ENCODE measurements at places on chromosomes 3 and 15.
A peak's percentile ranks its signal among the peaks of the same experiment; 100 is the strongest.

DNA sequence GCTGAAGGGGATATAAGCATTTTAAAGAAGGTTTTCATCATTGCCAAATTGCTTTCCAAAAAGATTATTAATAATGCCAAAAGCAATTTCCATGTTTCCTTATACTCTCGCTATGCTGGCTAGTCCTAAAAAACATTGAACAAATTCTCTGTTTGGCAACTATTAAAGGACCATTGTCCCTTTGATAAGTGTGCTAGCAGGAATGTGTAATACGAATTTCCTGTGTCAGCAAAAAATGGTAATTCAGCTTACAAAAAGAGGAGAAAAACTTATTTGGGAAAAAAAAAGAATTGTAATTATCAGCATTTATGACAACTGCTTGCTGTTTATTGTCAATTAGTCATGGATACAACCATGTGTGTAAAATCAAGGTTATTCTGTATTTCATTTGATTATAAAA, 138.6 kb downstream of the TBL1XR1 start:
- DNase-seq, result no peak

DNA sequence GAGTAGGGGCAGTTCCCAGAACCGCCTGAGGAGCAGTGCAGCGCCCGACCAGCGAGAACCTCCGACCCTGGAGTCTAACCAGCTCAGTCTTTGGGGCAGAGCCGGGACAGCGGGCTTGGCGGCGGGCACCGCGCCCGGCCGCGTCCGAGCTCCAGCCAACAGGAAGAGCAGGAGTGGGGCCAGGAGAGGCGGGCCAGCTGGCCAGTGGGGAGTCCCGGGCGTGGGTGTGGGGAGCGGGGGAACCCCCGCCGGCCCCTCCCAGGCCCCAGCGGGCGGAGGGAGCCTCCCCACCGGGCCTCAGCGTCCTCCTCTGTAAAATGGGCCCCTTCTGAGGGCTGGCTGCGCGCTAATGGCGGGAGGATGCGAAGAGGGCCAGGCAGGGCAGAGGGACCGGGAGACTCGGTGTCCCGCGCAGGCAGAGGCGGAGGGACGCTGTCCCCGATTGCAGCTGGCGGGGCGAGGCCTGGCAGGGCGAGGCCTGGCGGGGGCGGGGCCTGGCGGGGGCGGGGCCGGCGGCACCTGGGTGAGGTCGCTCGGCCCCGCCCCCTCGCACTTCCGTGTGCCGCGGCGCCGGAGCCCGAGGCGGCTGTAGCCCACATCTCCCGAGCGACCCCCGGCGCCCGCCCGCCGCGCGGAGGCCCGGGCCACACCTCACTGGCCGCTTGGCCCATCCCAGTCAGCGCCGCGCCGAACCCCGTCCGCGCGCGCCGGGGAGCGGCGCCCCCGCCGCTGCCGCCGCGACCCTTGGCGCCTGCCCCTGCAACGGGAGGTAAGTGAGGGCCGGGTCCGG, at the start of gene PRKCD:
PRKCD (plus strand) TSS at position 550 of the 790 bp plus-strand sequence. CDS start 17,214 bp downstream, outside the sequence.
- DNase-seq, result peak; percentile 88

DNA sequence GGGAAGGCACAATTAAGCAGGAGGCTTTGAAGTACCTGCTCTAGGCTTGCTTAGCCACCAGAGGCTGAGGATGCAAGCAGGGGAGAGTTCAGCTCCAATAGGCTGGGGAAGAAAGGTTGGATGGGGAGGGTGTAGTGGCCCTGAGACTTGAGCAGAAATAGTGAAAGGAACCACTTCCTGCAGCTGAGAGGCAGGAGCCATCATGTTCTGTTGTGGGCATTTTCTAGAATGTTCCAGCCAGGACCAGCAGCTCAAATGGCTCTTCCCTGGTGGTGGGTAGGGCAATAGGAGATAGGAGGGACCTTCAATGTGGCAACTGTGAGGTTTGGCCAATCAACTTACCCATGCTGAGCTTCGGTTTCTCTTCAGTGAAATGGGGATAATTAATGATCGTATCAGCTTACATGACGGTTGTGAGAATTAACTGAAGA, 79.1 kb upstream of the CGNL1 start:
- no peak for DNase-seq

DNA sequence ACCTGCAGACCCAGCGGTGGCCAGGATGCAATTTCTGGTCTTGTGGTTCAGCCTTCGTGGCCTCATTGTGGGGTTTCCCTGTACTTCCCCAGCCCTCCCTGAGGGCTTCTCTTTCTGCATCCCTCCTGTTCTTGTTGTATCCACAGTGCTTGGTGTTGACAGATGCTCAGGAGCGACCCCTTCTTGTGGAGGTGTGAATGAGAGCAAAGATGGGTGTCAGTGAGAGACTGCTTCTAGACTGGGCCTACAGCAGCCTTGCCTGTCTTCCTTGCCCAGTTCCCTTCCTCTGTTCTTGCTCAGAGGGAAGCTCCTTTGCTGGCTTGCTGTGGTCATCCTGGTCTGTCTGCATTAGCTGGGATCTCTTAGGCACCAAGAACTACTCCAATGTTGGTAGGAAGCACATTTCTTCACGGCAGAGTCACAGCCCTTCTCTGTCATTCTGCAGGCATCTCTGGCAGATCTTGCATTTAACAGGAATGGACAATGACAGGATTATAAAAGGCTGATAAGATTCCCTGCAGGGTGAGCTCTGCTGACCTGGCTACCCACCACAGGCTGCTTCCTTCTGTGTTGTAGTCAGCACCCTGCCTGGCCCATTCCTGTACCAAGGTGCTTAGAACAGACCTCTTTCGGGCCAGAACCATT, 317.8 kb upstream of the C2CD4B start:
- DNase-seq, result peak; percentile 4

DNA sequence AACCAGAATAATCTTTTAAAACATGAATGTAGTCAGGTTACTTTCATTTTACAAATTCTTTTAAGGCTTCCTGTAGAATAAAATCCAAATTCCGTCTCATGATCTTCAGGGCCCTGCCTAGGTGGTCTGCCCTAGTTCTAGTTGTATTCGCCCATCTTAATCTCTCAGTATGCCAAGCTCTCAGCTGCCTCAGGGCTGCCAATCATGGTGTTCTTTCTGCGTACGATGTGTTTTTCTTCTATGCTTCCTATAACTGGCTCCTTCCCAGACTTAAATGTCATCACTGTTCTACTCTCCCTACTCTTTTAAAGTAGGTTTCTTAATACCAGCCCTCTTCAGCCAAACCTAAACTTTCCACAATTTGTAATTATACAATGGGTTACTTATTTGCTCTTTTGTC, 107.4 kb downstream of the GREM1 start:
- no peak for DNase-seq

DNA sequence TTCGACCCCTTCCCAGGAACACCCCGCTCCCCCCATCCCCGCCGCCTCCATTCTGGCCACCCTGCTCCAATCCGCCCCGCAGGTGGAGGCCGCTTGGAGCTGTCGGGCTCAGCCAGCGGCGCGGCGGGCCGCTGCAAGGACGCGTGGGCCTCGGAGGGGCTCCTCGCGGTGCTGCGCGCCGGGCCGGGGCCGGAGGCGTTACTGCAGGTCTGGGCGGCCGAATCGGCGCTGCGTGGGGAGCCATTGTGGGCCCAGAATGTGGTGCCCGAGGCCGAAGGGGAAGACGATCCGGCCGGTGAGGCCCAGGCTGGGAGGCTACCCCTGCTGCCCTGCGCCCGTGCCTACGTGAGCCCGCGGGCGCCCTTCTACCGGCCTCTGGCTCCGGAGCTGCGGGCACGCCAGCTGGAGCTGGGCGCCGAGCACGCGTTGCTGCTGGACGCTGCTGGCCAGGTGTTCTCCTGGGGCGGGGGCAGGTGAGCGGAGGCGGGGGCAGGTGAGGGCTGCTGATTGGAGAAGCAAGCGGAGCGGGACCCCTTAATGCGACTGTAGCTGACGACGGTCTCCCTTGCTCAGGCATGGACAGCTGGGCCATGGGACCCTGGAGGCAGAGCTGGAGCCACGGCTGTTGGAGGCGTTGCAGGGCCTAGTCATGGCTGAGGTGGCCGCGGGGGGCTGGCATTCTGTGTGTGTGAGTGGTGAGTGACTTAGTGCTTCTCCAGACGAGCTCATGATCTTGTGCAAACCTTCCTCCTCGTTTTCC, 2.5 kb downstream of the RCCD1 start:
- peak; percentile 80 for DNase-seq

DNA sequence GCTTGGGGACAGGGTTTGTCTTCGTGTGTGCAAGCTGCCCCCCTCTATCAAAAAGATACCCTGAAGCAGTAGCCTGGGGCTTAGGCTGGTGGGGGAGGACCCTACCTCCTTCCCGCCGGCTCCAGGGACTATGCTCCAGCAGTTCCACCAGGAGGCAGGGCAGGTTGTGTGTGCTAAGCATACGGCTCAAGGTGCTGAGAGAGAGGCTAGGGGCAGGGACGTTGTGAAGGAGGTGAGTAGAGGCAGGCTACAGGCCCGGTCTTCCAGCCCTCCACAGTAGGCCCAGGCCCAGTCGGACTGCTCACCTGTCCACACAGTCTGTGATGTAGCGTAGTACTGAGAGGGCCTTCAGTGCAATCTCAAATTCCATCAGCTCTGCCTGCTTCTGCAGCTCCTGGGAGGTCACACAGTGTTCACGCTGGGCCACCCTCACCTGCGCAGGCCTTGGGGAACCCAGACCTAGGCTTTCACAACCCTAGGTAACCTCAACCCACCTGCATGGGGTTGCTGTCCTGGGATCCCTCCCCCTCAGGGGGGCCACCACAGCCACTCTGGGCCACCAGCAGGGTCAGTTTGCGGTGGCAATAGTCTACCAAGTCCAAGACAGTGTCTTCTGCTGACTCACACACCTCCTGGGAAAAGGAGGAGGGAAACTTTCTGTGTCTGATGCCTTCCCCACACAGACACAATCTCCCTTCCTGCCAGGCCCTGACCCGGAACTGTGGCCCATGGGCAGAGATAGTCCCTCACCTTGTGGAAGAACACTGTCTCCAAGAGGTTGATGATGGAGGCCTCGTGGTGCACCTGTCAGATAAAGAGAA, 2.4 kb upstream of the RASSF1 start:
- no peak for DNase-seq

GRCh38 chr3:141835557-141836229, 40.8 kb upstream of the ATP1B3 start:
- DNase-seq, result no peak

- no peak for DNase-seq
These were observed 48.6 kb downstream of the UNC13C start for GRCh38 chr15:54026891-54027290.

GRCh38 chr3:128217702-128218547, 64.6 kb downstream of the EEFSEC start:
- DNase-seq, result no peak

GRCh38 chr3:141073580-141073979, 22.4 kb downstream of the SPSB4 start:
- DNase-seq, result no peak

DNA sequence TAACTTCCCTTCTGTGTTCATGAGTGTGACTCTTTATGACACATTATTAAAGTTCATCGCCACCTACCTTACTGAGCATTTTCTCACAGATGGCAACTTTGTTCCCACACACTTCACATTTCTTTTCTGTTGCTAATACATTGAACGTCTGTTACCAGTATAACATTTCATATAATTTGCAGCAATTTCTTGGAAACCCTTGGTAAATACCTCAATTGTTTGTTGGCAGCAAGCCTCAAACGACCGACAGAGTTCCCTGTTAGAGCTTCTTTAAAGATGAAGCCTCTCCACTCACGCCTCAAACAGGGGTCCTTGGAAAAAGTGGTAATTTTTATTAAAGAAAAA, 3.2 kb upstream of the CHSY1 start:
- no peak for DNase-seq

- no peak for DNase-seq
These were observed 147.2 kb downstream of the FOXP1 start for GRCh38 chr3:71436337-71436736.

GRCh38 chr3:38000965-38001455, 10.4 kb downstream of the VILL start:
- DNase-seq, result no peak

GRCh38 chr3:33911525-33912322, 113.3 kb downstream of the PDCD6IP start:
- DNase-seq, result no peak

- DNase-seq, result no peak
These were observed 131.3 kb downstream of the DOCK3 start for GRCh38 chr3:50806031-50806430.

GRCh38 chr3:124291008-124291407, 299.1 kb upstream of the ROPN1 start:
- DNase-seq, result no peak

DNA sequence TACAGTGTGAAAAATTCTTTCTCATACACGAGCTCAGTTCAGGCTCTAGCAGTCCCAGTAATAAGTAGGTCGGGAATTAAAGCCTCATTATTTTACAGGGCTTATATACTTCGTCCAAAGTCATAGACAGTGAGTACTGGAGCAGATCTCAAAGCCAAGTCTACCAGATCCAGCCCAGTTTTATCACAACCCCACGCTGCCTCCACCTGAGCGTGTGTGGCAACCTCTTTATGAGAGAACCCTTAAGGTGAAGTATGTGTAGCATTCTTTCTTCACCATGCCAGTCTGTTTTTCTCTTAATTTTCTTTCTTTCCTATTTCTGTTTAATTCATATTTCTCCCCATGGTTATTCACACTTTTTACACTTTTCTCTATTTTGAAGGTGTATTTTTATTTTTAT, 574.6 kb upstream of the ARPP21 start:
- no peak for DNase-seq

- no peak for DNase-seq
These were observed 200.6 kb downstream of the XXYLT1 start for GRCh38 chr3:195070336-195070735.

- DNase-seq, result no peak
These were observed 325.1 kb upstream of the TPM1 start for GRCh38 chr15:62717496-62717895.

DNA sequence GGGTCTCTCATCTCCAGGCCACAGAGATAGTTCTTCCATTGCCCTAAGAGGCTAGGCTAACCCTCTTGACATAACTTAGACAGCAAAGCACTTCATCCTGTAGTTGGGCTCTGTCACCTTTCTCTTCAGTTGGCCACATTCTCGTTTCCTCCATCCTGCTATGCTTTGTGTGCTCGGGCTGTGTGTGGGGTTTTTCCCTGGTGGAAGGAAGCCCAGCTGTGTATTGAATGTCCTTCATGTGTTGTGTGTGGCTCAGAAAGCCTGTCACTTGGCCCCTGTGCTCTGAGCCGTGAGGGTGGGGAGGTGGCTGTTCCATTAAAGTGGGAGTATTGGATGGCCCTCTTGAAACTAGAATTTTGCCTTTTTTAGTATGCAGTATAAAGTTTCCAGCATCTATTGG, 8.8 kb upstream of the EXOG start:
- DNase-seq, result no peak

- no peak for DNase-seq
These were observed 39.3 kb upstream of the PTPRG start for GRCh38 chr3:61522060-61522459.
